ENCODE measurements at places on chromosomes 7 and 10. TPM values are rescaled to one million over a fixed set of nuclear protein-coding genes. Genes with fewer than 3 reads are reported as not detected.

OR9A2 gene
- total RNA-seq, result not detected

CYP3A4 gene
- not detected for total RNA-seq

GPER1 gene
- 8.5 TPM for total RNA-seq

UPK3B gene
- not detected for total RNA-seq

ABCC2 gene
- total RNA-seq, result 12.1 TPM

SFXN3 gene
- 108 TPM for total RNA-seq

SLC29A3 gene
- 2.9 TPM for total RNA-seq

TCERG1L gene
- not detected for total RNA-seq

ANKRD2 gene
- 2.9 TPM for total RNA-seq

CCDC7 gene
- 26.8 TPM for total RNA-seq

PCLO gene
- total RNA-seq, result not detected

CTBP2 gene
- 60.6 TPM for total RNA-seq

OR6V1 gene
- not detected for total RNA-seq

INHBA gene
- 2.5 TPM for total RNA-seq

ASZ1 gene
- total RNA-seq, result not detected

ZSWIM8 gene
- total RNA-seq, result 47.8 TPM

WAC gene
- total RNA-seq, result 66.5 TPM

ZEB1 gene
- total RNA-seq, result 92.6 TPM

CFAP58 gene
- total RNA-seq, result 0.37 TPM

RET gene
- under 0.01 TPM for total RNA-seq

ARF5 gene
- 91.7 TPM for total RNA-seq

GTF2IRD1 gene
- 4.7 TPM for total RNA-seq

ANKRD7 gene
- 0.39 TPM for total RNA-seq

PTPN20 gene
- total RNA-seq, result 0.98 TPM
